ENCODE measurements at places on chromosomes 5 and 9. TPM values are rescaled to one million over a fixed set of nuclear protein-coding genes. Genes with fewer than 3 reads are reported as not detected.

Gene IL5
- total RNA-seq = not detected

Gene LAMC3
- 47.9 TPM for total RNA-seq

Gene PNPLA7
- 4.3 TPM for total RNA-seq

Gene FER
- 29.1 TPM for total RNA-seq

Gene PCDHB12
- total RNA-seq = 9.3 TPM

Gene HK3
- total RNA-seq = 11.3 TPM

Gene OR1L8
- not detected for total RNA-seq

Gene TTC23L
- total RNA-seq = 1.6 TPM

Gene SLC1A1
- 12.2 TPM for total RNA-seq

Gene MARCOL
- total RNA-seq = not detected

Gene HACD4
- 2.6 TPM for total RNA-seq

Gene ACOT12
- 1.3 TPM for total RNA-seq

Gene NXNL2
- total RNA-seq = 3.4 TPM

Gene SYNPO
- total RNA-seq = 24.9 TPM

Gene GOLGA1
- total RNA-seq = 13.8 TPM

Gene ECM2
- 28.6 TPM for total RNA-seq

Gene CBY3
- total RNA-seq = 0.58 TPM

Gene SLC45A2
- 0.23 TPM for total RNA-seq

Gene SCGB3A2
- total RNA-seq = 0.93 TPM

Gene HRCT1
- total RNA-seq = not detected

Gene CYSRT1
- total RNA-seq = 0.76 TPM

Gene MYMK
- 2.8 TPM for total RNA-seq

Gene HOMER1
- total RNA-seq = 17.4 TPM

Gene PCDHA1
- total RNA-seq = 0.12 TPM

Gene PCDHGA10
- 9.1 TPM for total RNA-seq

Gene GRM6
- total RNA-seq = not detected

Gene PCA3
- total RNA-seq = 0.12 TPM

Gene FRRS1L
- total RNA-seq = 3.7 TPM
